ENCODE measurements at places on chromosomes 13 and 19.

GRCh38 chr13:28035146-28035782, 46.8 kb upstream of the URAD start:
- DNase-seq = no peak

DNA sequence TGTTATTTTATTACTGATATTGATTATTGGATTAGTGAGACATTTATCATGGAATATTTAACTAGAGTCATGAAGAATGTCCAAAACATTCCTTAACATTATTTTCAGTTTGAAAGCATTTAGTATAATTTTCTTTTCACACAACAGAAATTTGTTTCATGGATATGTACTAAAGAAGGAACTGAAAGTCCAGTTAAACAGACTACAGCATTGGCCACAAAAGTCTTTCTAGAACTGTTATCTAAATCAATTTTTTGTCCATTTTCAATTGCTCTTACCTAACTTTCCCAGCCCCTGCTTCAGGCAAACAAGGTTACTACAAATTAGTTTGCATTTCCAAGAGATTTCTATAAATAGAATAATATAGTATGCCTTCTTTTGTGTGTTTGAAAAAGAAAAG, 1018.0 kb upstream of the PCDH20 start:
- no peak for DNase-seq

- DNase-seq = no peak
Measured at GRCh38 chr19:57227502-57227901, 3.3 kb upstream of the AURKC start.

DNA sequence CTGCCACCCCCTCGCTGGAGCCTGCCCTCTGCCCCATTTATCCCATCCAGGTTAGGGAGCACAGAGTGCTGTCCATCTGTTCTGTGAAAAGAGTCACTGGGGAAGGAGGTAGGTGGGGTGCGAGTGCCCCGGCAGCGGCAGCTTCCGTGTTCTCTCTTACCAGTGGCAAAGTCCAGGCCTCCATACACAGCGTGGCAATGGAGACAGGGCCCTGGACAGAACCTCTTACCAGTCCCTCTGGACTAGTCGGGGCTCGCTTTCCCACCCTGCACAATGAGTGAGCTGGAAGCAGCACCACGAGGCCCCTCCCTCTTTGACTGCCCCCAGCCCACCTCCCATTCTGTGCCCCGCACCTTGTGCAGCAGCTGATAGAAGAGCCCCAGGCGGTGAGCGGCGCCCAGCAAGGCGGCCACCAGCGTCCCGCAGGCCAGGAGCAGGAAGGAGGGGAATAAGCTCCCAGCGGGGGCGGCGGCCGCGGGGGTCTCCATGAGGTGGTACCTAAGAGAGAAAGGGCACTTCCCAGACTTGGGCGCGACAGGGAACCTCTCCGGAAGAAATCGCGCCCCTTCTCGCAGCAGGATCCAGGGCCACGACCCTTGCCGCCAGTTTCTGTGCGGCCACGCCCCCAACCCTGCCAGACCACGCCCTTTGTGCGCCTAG, 17.5 kb downstream of the SYDE1 start:
- DNase-seq = no peak

- DNase-seq = no peak
Measured at GRCh38 chr19:53826876-53827275, 2.8 kb upstream of the NLRP12 start.

- no peak for DNase-seq
Measured at GRCh38 chr13:109255141-109255856, 531.1 kb downstream of the IRS2 start.

- DNase-seq = no peak
Measured at GRCh38 chr19:48632692-48633147, 4.5 kb downstream of the DBP start.

- DNase-seq = no peak
Measured at GRCh38 chr13:90713441-90714133, 633.9 kb upstream of the MIR17HG start.

DNA sequence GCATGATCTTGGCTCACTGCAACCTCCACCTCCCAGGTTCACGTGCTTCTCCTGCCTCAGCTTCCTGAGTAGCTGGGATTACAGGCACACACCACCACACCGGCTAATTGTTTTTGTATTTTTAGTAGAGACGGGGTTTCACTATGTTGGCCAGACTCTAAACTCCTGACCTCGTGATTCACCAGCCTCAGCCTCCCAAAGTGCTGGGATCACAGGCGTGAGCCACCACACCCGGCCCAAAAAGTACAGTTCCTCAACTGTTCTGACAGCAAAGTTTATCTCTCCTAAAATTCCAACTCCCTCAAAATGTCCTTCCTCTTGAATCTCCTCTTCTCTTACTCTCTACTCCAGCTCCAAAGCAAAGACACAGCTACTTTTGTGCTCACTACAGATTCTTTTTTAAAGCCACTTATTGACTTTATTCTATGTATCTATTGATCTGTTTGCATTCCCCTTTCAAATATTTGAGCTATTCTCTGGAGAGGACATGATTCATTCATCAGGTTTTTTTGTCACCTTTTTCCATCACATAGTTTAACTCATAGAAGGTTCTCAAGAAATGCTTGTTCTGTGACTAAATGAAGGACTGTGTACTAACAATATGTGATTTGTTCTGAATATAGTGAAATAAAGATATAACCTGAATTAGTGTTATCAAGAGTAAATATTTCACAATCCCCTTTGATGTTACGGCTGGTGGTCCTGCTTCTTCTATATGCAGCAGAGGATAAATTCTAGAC, 142.2 kb downstream of the TBC1D4 start:
- no peak for DNase-seq

- no peak for DNase-seq
Measured at GRCh38 chr13:95181586-95181985, 119.7 kb downstream of the ABCC4 start.
